A549 (cell line): ENCODE measurements at places on chromosomes 4 and X. TPM values are rescaled to one million over a fixed set of nuclear protein-coding genes. Genes with fewer than 3 reads are reported as not detected.

Gene IQSEC2
- polyA plus RNA-seq: 31.9 to 41.4 TPM (median 37.6 TPM) in 3 replicates

Gene DMRTC1
- polyA plus RNA-seq: 0.15 TPM in 1 of 3 replicates, not detected in the others

DNA sequence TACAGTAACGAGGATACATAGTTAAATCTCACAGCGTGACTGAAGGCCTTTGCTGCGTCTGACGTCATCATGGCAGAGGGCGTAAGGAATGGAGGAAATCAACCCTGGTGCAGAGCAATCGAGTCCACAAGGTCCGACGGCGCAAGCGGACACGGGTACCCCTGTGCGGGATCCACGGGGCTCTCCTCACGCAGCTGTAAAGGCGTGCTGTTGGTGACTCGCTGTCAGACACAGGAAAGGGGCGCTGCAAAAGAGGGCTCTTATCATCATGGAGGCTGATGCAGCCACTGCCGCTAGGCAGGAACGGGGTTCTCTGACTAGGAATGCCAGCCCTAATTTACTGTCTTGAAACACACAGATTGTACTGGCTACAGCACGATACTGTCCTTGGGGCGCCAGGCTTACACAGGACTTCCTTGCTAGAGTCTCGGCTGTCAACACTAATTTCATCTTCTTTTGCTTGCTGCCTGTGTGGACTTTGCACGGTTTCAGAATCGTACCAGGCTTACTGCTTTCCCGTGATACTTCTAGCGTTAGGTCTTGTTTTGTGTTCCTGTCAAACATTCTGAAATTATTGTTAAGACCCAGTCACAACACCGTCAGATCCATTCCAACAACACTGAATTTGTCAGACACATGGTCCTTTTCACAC, 13.6 kb downstream of the RNF212 start:
- no peak for DNase-seq

DNA sequence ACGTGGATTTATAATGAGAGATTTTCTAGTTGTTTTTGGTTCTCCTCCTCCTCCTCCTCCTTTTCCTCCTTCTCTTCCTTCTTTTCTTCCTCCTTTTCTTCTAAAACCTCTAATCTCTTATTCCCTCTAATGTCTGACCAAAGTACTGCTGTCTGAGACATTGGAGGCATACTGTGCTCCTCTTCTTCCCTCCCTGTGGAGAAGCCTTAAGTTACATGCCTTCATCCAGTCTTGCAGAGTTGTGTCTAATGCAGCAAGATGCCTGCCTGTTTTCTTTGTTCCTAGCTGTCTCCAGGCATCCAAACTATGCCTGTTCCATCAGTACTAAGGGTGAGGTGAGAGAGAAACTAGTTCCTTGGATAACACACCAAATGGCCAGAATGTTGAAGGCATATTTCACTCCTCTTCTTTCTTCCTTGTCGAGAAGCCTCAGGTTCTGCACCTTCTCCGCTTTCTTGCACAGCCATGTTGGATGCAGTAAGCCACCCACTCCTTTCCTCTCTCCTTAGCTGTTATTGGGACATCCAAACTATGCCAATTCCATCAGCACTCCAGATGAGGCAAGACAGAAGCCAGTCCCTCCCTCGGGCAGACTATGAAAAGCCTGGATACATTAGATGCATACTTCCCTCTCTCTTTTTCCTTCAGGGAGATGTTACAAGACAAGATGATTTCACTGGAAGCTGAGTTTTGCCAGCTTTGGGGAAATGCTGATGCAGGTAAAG, 285.7 kb upstream of the TRAM1L1 start:
- DNase-seq: no peak

- peak; percentile 37 for DNase-seq
Measured at GRCh38 chrX:30957753-30958152, 68.7 kb upstream of the TAB3 start.
